ENCODE measurements at places on chromosomes 11 and 22.

DNA sequence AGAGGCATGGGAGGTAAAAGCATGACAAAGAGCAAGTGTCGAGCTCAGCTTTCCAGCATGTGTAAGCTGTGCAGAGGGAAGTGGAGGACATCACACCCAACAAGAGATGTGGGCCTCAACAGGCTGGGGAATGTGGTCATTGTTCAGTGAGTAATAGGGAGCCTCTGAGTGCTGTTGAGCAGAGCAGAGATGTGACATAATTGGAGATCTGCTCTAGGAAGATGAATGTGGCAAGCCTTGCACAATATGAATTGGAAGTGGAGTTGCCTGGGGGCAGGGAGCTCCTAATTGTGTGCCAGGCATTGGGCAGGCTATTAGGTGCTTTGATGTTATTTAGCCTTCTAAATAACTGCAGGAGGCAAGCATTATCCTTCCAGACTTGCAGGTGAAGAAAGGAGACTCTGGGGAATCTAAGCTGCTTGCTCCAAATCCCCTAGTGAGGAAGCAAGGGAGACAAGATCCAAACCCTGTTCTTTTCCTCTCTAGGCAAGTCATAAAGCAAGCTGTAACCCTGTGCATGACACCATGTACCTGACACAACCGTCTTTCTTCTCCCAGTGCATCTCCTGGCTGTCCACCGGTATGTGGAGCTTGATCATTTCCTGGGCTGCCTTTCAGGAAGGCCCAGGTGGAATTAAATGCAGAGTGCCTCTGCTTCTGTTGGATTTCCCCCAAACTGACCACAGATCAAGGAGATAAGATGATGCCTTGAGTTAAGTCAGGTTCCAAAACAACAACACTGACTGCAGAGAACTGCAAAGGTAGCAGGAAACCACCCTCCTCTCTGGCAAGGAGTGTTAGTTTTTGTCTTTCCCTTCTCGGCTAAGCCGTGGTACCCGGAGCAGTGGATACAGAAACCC lies 221.4 kb downstream of the TENM4 start:
- DNase-seq: no peak

DNA sequence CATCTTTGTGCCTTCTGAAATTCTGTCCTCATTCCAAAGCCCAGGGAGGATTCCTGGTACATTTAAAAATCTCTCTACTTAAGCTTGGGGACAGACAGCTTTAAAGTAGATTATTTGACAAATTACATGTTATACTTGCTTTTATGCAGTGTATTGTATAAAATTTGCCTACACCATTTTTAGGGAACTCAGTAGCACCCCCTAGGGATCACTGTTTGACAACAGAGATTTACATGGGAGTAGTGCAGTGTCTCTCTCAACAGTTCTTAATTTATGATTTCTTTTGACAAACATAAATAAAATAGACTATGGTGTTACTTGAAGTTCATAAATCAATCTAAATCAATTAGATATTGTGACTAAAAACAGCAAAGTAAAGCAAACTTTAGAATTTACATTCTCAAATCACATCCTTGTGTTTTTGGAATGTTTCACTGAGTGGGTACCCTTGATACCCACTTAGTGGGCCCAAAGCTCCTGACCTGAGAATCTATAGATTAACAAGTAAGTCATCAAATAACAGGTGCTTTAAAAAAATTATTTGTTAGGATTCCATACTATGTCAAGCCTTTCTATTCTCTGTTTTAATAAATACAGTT lies 428.8 kb downstream of the DYNC2H1 start:
- DNase-seq: no peak

GRCh38 chr11:97356144-97356543 lies 966.3 kb downstream of the JRKL start:
- no peak for DNase-seq

DNA sequence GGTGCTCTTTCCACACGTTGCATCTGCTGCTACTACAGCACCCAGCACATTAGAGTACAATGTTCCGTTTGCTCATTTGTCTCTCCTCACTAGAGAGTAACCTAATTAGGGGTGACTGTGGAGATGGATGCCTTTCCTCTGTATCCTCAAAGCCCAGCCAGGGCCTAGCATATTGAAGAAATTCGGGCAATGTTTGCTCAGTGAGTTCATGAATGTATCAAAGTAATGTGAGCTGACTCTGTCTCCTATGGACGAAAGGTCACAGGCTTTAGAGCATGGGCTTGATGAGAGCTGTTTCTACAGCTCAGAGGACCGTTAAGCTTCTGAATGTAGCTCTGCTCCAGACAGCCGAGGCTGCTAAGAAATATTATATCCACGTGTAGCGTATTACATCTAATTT lies 67.5 kb downstream of the C11orf58 start:
- no peak for DNase-seq

DNA sequence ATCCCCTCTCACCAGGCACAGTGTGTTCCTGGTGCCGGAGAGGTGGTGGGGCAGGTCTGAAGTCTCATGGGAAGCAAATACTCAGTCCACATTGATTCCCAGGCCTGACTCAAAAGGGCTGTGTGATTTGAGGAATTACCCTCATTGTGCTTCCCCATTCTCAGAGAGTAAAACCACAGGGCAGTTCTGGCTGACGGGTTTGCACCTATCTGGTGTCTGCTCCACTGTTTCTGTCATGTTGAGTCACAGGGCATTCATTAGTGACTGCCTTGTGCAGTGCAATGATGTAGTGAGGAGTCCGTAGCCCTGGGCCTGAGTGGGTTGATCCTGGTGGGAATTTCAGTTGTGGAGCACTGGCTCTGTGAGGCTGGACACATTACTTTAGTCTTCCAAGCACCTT lies 85.2 kb upstream of the ARHGAP20 start:
- DNase-seq: no peak

GRCh38 chr11:61281581-61282250 lies 13.4 kb downstream of the VWCE start:
- peak; percentile 39 for DNase-seq

DNA sequence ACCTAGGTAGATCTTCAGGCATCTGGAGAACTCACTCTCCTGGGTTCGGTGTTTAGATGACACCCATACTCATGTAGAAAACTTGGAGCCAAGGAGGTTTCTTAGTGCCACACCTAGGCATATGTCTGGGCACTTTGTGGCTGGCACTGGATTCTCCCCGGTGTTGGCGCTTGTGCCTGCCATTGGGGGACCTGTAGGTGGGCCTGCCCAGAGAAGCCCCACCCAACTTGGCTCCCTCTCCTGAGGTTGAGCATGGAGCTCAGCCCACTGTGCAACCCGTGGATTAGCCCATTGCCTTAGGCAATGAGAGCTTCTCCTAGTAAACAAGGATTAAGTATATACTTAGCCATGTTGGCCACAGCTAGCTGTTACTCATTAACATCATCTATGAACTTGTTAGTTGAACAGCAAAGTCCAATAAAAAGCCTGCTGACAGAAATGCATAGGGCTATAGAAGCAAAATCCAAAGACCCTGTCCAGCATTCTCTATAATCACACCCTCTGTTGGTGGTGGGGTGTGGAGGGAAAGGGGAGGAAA lies 335.5 kb upstream of the CHORDC1 start:
- DNase-seq: no peak

DNA sequence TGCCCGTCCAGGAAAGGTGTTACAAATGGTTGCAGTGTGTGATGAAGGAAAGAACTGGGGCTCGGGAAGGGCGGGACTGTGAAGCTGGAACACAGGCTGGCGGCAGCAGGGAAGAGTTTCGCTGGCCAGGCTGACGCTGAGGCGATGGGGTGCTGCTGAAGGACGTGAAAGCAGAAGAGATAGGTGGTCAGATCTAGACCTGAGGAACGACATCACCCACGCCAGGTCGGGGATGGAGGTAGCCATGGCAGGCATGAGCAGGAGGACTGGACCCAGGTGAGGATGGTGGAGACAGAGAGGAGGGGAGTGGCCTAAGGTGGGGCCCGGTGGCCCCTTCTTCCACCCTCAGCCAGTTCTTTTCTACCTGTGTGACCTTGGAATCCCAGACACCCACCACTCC lies 9.1 kb downstream of the CDC42EP2 start:
- no peak for DNase-seq

DNA sequence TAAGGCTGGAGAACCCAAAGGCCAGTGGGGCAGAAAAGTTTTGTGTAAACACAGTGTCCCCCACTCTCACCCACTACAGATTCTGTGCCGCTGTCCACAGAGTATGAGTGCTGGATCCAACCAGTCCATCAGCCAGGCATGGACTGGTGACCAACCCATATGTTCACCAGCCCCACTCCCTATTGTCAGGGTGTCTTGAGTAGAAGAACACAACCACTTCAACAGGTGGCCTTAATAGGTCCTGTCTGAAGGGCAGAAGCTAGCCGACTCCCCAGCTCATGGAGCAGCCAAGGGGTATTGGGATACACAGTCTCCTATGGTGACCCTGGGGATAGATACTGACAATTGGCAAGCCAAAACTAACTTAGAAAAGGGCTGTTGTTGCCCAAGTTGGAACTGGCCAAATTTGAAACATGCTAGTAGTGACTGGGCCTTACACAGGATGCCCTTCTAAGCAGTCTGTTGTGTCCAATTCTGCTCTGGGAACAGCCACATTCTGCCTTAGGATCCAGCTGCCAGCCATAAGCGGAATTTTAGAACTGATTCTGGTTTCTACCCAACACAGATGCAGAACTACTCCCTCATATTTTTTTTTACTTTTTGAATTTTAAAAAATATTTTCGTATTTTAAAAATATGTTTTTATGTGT lies 19.8 kb upstream of the PGM2L1 start:
- DNase-seq: no peak

- DNase-seq: peak; percentile 26
Observed at GRCh38 chr22:32378707-32379272, 21.1 kb downstream of the RFPL3 start.

DNA sequence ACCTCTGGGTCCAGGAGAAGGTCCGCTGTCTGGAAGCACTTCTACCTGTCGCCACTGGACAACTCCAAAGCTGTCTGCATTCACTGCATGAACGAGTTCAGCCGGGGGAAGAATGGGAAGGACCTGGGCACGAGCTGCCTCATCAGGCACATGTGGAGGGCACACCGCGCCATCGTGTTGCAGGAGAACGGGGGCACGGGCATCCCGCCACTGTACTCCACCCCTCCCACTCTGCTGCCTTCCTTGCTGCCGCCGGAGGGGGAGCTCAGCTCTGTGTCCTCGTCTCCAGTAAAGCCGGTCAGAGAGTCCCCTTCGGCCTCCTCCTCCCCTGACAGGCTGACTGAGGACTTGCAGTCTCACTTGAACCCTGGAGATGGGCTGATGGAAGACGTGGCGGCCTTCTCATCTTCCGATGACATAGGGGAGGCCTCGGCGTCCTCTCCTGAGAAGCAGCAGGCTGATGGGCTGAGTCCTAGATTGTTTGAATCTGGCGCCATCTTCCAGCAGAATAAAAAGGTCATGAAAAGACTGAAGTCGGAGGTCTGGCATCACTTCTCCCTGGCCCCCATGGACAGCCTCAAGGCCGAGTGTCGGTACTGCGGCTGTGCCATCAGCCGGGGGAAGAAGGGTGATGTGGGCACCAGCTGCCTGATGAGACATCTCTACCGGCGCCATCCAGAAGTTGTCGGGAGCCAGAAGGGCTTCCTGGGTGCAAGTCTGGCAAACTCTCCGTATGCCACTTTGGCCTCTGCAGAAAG lies 31.0 kb downstream of the ZBED4 start:
- DNase-seq: no peak

- DNase-seq: no peak
Observed at GRCh38 chr11:24324211-24324610, 172.6 kb upstream of the LUZP2 start.

- DNase-seq: no peak
Observed at GRCh38 chr11:102836290-102836875, 7.0 kb downstream of the MMP3 start.

DNA sequence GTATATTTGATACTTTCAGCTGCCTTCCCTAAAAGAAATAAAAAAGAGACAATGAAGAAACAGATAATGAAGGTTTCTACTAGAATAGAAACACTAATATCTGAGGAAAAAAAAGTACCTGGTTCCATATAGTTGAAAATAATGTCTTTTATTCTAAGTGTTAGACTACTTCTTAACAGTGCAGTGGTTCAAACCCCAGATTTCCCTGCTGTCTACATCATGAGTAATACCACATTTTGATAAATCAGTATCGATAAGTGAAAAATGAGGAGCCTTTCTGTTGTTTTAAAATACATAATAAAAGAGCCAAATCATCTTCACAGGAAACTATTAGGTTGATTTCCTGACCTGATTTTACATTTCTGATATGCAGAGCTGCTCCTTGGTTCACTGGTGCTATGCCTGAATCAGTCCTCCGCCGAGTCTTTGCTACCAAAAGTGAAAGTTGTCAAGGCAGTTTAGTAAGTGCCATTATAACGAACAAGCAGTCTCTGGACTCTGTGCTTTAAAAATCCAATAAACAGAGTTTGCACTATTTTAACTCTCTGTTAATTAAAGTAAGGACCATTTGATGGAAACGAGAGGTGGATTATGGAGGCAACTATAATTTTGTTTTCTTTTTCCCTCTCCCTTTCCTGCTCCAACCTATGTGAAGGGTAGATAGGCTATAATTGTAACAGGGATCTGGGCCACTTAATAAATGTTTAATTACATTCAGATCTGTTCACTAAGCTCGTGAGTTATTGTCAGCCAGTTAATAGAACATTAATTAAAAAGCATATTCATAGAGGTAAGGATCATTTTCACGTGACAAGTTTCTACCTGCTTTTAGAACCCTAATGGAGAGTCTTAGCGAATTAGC lies 724.5 kb upstream of the RAG2 start:
- no peak for DNase-seq

DNA sequence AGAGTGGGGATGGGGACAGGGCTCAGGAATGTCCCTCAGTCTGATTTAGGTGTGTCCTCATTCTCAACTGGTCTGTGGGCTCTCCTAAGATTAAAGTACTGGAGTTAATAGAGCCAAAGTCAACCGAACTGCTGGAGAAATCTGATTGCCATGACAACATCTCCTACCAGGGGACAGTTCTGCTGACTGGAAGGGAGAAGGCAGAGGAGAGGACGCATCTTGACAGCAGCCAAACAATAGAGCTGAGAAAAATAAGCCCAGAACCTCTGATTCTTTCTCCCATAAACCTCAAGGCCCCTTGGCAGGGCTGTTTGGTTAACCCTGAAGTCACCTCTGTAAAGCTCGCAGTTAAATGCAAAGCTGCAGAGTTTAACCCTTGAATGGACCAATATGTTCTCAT lies 2.8 kb downstream of the KCTD14 start:
- DNase-seq: no peak

All from progenitor cell of endocrine pancreas (in vitro differentiated cells).